ENCODE measurements at places on chromosomes 13 and 19.

DNA sequence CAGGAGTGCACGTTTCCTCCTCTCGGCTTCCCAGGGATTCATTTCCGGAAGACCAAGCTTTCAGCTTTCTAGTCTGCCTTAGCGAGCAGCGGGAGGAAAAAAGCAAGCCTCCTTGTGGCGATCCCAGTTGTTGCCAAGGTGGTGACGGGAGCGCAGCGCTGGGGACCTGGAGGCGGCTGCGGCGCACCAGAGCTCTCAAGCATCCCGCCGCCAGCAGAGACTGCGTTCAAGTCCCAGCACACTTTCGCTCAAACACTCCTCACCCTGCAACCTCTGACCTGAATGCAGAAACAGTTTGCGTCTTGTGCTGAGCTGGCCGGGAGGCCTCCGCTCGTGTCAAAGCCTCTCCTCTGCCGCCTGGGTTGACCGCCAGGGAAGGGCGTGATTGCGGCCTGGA, 4.9 kb downstream of the GSX1 start:
- peak; percentile 17 for DNase-seq

GRCh38 chr13:90201676-90202460, 1145.6 kb upstream of the MIR17HG start:
- no peak for DNase-seq

DNA sequence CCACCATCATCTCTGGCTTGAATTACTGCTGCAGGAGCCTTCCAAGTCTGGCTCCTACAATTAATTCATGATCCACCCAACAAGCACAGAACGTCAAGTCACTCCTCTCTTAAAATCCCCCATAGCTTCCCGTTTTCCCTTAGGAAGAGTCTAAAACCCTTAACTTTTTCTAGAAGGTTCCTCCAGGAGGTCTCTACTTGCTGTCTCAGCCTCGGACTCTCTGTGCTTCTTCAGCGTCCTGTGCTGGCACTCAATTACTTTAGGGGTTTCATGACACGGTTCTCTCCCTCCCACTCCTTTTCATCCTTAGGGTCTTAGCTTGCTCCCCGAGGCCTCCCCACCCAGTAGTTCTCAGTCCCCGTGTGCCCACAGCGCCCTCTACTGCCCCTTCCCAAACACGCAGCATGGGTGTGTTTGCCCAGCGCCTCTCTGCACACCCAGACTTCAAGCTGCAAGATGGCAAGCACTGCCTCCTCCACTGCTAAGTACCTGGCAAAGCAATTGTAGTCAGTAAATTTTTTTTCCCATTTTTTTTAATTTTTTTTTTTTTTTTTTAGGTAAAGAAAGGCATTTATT, 25.8 kb upstream of the MAP3K10 start:
- DNase-seq: peak; percentile 46

- DNase-seq: no peak
Observed at GRCh38 chr19:13974073-13974472, 21.8 kb downstream of the DCAF15 start.

- DNase-seq: peak; percentile 66
Observed at GRCh38 chr13:45086484-45086883, 33.8 kb upstream of the GTF2F2 start.

- DNase-seq: no peak
Observed at GRCh38 chr19:46147791-46148288, at the start of gene IGFL2. Gene IGFL2, plus strand, starts transcription at chr19:46148238. Its CDS starts 41 bp downstream, at chr19:46148279.

GRCh38 chr13:53017433-53017970, 11.1 kb upstream of the OLFM4 start:
- no peak for DNase-seq

DNA sequence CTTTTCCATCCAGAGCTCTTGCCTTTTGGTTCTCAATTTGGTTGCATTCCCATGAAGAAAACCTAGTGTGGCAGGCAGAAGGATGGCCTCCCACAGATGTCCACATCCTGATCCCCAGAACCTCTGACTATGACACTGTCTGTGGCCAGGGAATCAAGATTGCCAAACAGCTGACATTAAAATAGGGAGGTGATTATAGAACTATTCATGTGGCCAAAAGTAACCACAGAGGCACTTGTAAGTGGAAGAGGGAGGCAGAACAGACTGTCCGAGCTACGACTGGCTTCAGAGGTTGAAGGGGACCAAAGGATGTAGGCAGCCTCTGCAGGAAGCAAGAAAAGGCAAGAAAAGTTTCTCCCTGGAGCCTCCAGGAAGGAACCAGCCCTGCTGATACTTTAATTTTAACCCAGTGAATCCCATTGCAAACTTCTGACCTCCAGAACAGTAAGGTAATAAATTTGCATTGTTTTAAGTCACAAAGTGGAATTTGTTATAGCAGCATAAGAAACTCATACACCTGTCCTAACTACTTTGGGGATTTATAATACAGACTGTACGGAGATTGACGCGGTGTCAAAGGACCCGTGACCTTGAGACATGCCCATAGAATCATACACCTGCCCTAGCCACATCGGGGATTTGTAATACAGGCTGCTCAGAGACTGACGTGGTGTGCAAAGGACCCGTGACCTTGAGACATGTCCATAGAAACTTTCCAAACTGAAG, 106.5 kb downstream of the ATP11A start:
- DNase-seq: no peak

GRCh38 chr19:21838646-21839045, 2.7 kb upstream of the ZNF43 start:
- no peak for DNase-seq

GRCh38 chr19:1847348-1847683, 967 bp downstream of the REXO1 start:
- no peak for DNase-seq

- peak; percentile 2 for DNase-seq
Observed at GRCh38 chr19:41753159-41753558, 2.2 kb upstream of the CEACAM6 start.

- DNase-seq: no peak
Observed at GRCh38 chr13:106768991-106769390, 201.1 kb upstream of the ARGLU1 start.

GRCh38 chr19:19053508-19054314, 10.1 kb upstream of the SLC25A42 start:
- DNase-seq: peak; percentile 55

Measured in fibroblast of skin of scalp (primary cell).